ENCODE measurements at places on chromosomes 4 and X.
A peak's percentile ranks its signal among the peaks of the same experiment; 100 is the strongest.

DNA sequence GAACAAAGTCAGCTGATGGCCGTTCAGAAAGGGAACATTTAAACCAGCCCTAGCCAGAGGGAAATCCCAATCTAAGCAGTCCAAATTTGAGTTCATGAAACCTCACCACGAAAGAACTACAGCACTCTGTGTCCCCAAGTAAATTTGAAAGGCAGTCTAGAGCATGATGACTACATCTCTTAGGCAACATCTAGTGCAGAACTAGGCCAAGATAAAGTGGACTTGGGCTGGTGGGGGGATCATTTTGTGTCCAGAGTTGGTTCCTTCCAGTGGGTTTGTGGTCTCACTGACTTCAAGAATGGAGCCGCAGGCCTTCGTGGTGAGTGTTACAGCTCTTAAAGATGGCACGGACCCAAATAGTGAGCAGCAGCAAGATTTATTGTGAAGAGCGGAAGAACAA is 64.9 kb downstream of the KLHL4 start:
- DNase-seq: no peak

DNA sequence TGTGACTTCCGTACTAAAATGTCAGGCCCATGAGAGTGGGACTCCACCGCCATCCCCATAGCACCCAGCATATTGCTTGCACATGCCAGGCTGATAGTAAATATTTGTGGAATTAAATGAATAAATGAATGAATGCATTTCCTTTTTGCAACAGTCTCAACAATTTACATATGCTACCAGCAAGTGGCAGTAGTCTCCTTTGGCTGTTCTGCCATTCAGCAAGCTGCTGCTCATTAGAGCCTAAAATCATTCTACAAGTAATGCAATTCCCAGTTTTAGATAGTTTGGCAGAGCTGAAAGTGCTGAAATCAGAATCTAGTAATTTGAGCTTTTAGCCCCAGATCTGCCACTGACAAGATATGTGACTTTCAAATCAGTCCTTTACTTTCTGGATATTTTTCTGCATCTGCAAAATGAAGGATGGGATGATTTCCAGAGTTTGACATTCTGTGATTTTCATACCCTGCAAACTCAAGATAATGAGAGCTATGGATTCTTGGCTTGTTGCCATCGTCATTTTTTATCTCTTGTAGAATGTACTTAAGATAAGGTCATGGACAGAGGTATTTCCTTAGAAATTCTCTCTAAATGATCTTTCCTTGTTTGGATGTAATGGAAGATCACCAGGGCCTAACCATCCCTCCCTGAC is 35.7 kb upstream of the INTS6L start:
- DNase-seq: no peak

DNA sequence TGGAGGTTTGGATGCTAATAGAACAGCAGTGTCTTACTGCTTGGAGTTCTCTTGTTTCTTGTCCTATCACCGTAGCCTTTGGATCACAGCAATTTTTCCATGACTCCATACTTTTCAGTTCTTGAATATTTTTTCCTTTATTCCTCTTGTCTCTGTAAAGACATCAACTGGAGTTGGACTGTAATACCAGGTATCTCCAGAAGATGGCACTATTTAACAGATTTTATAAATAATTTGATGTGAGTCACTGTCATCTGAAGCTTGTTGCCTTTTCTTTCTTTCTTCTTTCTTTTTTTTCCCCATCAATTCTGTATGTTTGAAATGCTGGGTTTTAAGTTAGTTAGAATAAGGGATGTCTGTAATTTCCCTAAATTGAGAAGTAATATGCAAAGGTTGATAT is 24.1 kb downstream of the HPRT1 start:
- DNase-seq: no peak

DNA sequence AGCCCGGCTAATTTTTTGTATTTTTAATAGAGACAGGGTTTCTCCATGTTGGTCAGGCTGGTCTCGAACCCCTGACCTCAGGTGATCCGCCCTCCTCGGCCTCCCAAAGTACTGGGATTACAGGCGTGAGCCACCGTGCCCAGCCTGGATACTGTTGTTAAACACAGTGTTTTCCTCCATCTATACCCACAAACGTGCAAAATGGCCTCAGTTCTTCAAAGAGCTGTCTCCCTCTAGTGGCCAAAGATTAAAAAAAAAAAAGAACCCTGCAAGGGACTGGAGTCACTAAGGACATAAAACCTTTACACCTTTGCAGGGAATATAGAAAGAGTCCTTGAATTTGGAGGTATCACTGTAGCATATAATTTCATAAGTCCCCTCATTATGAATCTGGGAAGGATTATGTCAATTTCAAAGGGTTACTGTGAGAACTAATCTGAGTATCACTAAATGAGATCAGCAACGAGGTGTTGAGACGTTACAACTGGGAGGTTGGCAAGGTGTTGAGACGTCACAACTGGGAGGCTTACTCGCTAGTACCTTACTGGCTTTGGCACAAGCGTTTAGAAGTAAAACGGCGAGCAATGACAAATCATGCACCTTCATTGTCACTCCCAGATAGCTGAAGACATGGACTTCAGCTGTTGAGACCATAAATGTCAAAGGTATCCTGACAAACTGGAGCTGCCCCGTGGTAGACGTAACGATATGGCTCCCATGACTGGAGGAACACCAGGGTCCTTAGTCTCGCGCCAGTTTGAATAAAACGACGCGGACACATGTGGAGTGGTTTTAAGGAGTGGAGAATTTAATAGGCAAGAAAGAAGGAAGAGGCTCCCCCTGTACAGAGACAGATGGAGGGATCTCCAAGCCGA is 33.4 kb upstream of the ENPP6 start:
- no peak for DNase-seq

DNA sequence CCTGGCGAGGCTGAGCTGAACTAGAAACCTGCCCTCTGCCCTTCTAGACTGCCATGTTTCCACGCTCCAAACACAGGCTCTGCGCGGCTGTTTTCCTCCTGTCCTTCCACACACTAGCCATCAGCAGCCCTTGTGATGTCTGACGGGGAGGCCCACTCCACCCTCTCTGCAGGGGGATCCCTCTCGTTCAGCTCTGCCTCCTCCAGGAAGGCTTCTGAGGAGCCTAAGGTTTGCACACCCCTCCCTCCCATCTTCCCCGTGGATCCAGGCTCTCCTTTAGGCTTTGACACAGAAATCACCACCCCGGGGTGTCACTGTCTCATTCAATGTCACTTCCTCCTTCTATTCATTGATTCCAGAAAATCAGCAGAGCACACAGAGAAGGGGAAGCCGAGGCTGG is 38.6 kb upstream of the CRMP1 start:
- no peak for DNase-seq

DNA sequence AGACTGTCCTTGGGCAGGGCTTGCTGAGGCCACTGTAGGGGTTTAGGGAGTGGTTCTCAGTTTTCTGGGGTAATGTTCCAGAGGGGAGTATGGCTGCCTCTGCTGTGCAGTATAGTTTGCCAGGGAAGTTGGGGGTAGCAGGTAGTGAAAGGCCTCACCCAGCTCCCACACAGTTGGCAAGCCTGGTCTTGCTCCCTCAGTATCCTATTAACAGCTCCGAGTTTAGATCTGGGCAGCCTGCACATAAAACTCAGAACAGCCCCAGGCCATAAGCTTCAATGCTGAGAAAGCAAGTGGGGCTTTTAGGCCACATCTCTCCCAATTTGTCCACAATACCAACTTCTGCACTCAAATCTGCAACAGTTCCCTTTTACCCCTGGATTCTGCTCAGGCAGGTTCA is 205.2 kb downstream of the GALNTL6 start:
- DNase-seq: no peak

- no peak for DNase-seq
Measured at GRCh38 chr4:31422006-31422405, 701.8 kb downstream of the PCDH7 start.

- no peak for DNase-seq
Measured at GRCh38 chr4:46886711-46887110, 22.3 kb downstream of the COX7B2 start.

DNA sequence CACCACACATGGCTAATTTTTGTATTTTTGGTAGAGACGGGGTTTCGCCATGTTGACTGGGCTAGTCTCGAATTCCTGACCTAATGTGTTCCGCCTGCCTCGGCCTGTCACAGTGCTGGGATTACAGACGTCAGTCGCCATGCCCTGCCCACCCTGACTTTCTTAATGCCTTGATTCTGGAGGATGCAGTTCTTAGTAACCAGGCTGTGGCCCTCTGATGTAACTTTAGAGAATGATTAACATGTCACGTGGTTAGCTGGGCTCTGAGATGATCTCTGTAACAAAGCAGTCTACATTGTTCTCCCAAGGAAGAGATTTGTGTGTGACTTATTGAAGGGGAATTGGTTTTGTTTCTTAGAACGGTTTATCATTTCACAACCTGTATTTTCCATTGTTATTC is 30.6 kb downstream of the ANK2 start:
- no peak for DNase-seq

GRCh38 chr4:153788413-153789276 is at the start of gene SFRP2:
Gene SFRP2, minus strand, starts transcription at chr4:153789083. Its CDS starts 248 bp downstream, at chr4:153788835.
- peak; percentile 72 for DNase-seq

- no peak for DNase-seq
Measured at GRCh38 chrX:68832101-68832416, 3.2 kb downstream of the EFNB1 start.

- DNase-seq: no peak
Measured at GRCh38 chr4:126582737-126583136, 1050.0 kb upstream of the INTU start.

DNA sequence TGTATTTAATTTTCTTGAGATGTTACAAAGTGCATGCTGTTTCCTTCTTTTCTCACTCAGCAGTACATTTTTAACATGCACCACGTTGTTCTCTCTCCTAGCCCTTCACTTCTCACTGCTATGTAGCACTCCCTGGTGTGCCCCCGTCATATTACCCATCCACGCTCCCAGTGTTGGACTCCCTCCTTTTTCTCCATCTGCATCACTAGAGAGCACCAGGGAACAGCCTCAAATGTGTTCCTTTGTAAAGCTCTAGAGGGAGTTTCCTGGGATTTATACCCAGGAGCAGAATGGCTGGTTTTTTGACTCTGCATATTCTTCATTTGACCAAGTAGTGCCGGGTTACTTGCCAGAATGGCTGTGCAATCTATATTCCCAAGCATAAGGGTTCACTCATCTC is 240.3 kb upstream of the ANXA3 start:
- no peak for DNase-seq

DNA sequence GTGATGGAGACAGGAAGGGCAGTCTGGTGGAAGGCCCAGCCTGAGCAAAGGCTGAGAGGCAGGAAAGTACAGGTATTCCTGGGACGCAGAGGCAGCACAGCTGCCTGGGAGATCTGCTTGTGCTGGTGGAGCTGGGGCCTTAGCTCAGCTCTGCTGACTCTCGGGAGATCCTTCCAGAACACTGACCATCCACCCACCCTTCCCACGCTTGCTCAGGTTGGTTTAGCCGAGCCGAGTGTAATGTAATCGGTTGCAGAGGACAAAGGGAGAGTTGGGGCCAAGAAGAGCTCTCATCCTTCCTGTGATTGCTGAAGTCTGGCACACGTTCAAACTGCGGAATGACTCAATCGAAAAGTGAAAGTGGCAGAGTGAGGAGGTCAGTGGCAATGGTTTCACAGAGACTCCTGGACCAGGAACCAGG is 43.1 kb upstream of the GPR78 start:
- no peak for DNase-seq

DNA sequence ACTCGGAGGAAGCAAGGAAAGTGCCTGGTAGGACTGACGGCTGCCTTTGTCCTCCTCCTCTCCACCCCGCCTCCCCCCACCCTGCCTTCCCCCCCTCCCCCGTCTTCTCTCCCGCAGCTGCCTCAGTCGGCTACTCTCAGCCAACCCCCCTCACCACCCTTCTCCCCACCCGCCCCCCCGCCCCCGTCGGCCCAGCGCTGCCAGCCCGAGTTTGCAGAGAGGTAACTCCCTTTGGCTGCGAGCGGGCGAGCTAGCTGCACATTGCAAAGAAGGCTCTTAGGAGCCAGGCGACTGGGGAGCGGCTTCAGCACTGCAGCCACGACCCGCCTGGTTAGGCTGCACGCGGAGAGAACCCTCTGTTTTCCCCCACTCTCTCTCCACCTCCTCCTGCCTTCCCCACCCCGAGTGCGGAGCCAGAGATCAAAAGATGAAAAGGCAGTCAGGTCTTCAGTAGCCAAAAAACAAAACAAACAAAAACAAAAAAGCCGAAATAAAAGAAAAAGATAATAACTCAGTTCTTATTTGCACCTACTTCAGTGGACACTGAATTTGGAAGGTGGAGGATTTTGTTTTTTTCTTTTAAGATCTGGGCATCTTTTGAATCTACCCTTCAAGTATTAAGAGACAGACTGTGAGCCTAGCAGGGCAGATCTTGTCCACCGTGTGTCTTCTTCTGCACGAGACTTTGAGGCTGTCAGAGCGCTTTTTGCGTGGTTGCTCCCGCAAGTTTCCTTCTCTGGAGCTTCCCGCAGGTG is 637 bp downstream of the AR start:
- peak; percentile 38 for DNase-seq

All from nephron progenitor cell (in vitro differentiated cells).